Ovary (tissue), 10 donors: ENCODE measurements at places on chromosomes 11 and 22. TPM values are rescaled to one million over a fixed set of nuclear protein-coding genes. Genes with fewer than 3 reads are reported as not detected.
A peak's percentile ranks its signal among the peaks of the same experiment; 100 is the strongest.

Gene DGCR8
- 45.7 TPM for total RNA-seq

GRCh38 chr11:126511475-126512115 is 156.1 kb downstream of the ST3GAL4 start:
- H3K27me3 ChIP-seq: no peaks in the 10 kb centered on the region
- no peaks in the 10 kb centered on the region for H3K4me1 ChIP-seq
- H3K36me3 ChIP-seq: no peaks in the 10 kb centered on the region
- DNase-seq: no peak
- H3K27ac ChIP-seq: no peak overlapping the region

GRCh38 chr11:65184146-65184545 is 2.4 kb downstream of the CAPN1 start:
- peaks cover 6% of the 10 kb centered on the region for H3K4me1 ChIP-seq
- no peak overlapping the region for H3K27ac ChIP-seq
- DNase-seq: no peak
- H3K36me3 ChIP-seq: no peaks in the 10 kb centered on the region

DNA sequence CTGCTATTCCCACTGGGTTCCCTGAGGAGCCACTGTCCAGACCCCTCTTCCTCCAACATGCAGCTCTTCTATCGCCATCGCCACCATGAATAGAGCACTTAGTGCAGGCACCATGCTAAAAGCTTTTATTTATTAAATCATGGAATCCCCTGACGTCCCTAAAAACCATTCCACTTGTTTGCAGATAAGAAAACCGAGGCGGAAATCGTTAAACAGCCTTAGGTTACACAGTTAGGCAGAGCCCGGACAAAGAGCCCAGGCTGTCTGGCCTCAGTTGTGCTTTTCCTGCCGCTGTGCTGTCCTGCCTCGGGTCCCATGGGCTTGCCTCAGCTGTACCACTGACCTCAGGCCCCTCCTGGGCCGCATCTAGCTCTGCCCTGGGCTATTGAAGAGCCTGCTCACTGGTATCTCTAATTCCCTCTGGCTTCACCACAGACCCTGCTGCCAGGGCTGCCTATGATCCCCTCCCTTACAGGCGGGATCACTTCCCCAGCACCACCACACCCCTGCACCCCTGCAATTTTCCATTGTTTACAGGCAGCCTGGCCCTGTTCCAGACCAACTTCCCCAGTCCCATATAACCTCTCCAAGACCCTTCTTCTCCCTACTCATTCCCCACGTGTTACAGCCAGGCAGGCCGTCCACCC is 13.0 kb upstream of the TUB start:
- peak overlapping the region; percentile 41 for H3K27ac ChIP-seq
- no peaks in the 10 kb centered on the region for H3K27me3 ChIP-seq
- peaks cover 14% of the 10 kb centered on the region for H3K4me1 ChIP-seq
- no peak overlapping the region for H3K4me3 ChIP-seq

DNA sequence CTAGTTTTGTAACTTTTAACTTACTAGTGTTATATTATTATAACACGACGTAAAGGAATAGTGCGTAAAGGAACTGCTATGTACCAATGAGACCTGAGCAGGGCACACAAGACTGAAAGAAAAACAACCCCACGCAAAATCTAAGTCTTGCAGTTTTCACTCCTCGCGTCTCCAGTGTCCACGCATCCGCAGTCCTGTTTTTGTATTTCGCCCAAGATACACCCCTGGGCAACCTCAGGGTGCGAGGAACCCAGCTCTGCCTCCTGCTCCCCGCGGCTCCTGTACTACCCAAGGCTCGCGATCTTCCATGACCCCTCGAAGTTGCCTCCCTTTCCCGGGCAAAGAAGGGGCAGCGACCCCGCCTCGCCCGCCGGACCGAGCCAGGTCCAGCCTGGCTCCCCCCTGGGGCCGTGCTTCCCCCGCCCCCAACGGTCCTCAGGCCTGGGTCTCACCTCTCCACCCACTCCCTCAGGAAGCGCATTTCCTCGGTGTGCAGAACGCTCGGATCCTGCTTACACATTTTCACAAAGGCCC is 393 bp downstream of the ST13 start:
- no peak for DNase-seq
- H3K36me3 ChIP-seq: no peaks in the 10 kb centered on the region
- peaks cover 4% of the 10 kb centered on the region for H3K4me1 ChIP-seq
- H3K27me3 ChIP-seq: no peaks in the 10 kb centered on the region

GRCh38 chr11:69486773-69487291 is 5.4 kb downstream of the LINC01488 start:
- H3K4me1 ChIP-seq: no peaks in the 10 kb centered on the region
- no peaks in the 10 kb centered on the region for H3K36me3 ChIP-seq
- no peaks in the 10 kb centered on the region for H3K27me3 ChIP-seq
- no peak for DNase-seq
- no peak overlapping the region for H3K27ac ChIP-seq

DNA sequence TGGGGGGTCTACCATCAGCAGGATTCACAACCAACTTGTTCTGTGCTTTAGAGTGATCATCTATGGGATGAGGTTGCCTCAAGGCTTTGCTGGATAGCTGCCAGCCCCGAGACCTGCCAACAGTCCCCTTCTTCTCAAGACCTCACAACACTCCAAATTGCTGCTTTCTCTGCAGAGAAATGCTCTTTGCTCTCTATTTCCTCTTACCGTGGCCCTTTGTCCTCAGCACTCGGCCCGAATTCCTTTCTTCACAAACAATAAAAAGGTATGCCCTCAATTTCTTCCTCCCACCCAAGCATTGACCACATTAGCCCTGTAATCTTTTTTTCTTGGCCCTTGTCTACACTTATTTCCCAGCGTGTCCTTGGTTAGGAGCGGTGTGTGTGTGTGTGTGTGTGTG is 147.4 kb upstream of the SNX19 start:
- no peak overlapping the region for H3K27ac ChIP-seq
- no peak overlapping the region for H3K4me3 ChIP-seq
- no peaks in the 10 kb centered on the region for H3K4me1 ChIP-seq
- H3K27me3 ChIP-seq: no peaks in the 10 kb centered on the region
